ENCODE measurements at places on chromosomes 11 and 22.

DNA sequence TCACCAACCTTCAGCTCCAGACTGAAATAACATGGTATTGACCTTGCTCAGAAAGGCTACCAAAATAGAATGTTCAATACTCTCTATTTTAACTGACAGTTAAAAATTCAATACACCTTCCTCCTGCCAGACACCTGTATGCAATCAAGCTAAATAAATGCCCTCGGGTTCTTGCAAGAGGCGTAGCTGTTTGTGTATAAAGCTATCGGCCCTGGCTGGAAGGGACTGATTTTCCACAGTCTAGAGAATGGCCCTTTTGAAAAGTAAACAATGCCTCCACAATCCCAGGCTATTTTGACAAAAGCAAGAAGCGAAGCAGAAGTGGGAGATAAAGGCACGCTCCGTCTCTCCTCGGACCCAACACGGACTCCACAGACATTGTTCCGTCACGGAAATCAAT lies 791.2 kb downstream of the BRD1 start:
- no peak for DNase-seq

DNA sequence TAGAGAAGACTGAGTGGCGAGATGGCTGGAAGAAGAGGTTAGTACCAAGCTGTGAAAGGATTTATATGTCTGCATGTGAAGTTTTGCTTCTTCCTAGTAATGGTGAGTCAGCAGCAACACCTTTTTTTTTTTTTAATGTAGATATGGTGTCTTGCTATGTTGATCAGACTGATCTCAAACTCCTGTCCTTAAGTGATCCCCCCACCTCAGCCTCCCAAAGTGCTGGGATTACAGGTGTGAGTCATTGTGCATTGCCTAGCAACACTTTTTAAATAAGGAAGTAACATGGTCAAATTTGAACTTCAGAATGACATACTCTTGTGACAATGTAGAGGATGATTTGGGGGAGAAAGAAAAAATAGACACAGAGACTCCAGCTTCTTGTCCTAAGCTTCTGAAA lies 6.5 kb upstream of the CSTPP1 start:
- no peak for DNase-seq

DNA sequence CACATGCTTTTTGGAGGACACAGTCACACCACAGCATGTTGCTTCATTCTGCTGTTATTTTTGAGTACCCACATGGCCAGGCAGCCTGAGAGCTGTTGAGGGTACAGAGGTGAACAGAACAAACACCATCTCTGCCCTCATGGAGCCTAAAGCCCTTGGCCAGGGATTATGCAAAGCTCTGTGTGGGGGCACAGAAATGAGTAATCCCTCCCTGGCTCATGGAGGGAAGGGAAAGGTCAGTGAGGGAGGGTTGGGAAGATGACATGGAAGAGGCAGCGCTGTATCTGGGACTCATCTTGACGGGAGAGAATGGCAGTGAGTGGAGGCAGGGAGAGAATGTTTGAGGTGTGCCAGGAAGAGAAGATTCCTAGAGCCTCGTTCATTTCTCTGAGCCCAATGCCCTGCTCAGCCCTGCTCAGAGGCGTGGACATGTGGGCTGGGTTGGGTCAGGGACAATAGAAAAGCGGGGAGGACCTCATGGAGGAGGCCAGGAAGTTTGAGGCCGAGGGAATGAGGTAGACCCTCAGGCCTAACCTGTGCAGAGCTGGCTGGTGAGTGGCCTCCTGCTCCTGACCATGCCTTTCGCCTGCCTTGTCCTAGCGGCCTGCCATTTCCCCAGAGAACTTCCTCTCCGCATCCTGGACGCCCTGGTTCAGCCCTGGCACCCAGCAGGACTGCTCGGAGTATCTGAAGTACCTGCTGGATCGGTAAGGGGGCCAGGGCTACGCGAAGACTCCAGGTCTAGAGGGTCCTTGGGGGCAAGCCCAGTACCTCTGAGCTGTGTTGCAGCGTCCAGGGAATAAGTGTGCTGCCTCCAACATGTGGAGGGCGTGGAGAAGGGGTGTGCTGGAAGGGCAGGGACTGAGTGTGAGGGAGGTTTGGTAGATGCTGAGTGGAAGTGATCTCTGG lies 19.8 kb downstream of the USP35 start:
- no peak for DNase-seq

DNA sequence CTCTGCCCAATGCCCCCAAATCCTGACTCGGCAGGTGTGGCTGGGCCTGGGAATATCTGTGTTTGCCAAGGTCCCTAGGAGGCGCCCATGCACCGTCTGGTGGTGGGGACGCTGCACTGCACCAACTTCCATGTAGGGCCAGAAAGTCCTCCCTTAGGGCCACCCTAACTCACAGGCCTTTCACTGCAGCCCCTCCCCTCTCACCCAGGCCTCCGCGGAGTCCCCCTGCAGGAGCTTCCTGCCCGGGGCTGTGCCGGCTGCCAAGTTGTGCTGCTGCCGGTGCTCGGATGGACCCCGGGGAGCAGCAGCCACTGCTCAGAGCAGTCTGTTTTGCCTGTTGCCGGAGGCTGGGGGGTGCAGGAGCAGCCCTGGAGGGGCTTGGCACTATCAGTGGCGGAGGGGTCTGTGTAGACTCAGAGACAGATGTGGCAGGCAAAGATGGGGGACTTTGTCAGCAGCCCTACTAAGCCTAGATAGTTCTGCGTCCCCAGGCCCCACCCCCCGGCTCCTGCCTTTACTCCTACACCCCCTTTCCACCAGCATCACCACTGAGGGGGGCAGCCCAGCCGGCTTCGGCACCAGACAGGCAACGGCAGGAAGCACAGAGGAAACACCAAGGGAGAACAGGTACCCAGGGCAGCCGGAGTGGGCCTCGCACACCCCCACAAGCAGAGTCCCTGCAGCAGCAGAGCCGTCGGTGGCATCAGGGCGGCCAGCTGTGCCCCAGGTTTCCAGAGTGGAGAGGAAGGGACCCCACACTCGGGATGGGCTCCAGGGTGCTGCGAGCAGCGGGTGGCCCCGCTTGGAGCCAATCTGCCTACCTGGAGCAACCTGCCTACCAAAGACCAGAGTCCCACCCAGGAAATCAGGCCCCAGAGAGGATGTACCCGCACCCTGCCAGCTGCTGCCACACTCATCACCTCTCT lies 124.3 kb downstream of the TRIM29 start:
- DNase-seq = no peak

GRCh38 chr11:100805506-100806199 lies 118.6 kb downstream of the ARHGAP42 start:
- DNase-seq = no peak

- no peak for DNase-seq
Observed at GRCh38 chr11:35548925-35549561, 23.6 kb upstream of the PAMR1 start.

- DNase-seq = no peak
Observed at GRCh38 chr11:18001191-18001590, 11.7 kb downstream of the SERGEF start.

DNA sequence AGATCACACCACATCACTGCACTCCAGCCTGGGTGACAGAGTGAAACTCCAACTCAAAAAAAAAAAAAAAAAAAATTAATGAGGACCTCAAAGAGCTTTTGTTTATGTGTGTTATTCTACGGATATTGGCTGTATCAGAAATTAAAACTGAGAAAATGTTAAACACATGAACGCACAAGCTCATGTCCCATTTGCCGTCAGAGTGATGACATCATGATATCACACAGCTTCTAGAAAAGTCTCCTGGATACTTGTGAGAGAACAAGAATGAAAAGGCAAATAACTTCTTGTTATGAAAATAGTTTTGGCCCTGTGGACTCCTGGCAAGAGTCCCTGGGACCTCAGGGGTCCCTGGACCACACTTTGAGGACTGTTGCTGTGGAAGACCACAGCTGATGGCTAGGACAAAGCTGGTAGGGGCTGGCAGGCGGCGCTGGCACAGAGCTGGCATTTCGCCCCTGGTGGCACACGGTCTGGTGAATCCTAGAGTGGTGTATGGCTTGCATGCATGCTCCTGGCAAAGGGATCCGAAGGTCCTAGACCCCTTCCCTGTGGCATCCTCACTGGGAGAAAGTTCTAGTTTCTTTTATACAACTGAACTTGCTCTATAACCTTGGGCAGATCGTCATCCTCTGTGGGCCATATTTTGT lies 73.7 kb downstream of the NAT10 start:
- no peak for DNase-seq

GRCh38 chr11:88414981-88415413 lies 77.5 kb upstream of the CTSC start:
- DNase-seq = peak; percentile 62

- DNase-seq = peak; percentile 80
Observed at GRCh38 chr11:61162092-61162941, 1.1 kb upstream of the VPS37C start.

- no peak for DNase-seq
Observed at GRCh38 chr11:129528296-129528695, 152.6 kb downstream of the BARX2 start.

DNA sequence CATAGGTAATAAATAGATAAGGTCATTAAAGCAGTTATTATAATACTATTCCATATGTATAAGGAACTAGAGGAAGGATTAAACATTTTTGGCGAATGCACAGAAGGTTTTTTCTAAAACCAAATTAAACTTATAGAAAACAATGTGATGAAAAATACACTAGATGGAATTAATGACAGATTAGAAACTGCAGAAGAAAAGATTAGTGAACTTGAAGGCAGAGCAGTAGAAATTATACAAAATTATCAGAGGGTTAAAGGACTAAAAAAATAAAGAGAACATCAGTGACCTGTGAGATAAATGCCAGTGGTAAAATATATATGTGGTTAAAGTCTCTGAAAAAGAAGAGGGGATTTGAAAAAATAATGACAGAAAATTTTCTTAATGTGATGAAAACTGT lies 74.0 kb downstream of the IGLL5 start:
- no peak for DNase-seq

GRCh38 chr11:19803506-19803998 lies 90.9 kb downstream of the NAV2 start:
- DNase-seq = no peak

DNA sequence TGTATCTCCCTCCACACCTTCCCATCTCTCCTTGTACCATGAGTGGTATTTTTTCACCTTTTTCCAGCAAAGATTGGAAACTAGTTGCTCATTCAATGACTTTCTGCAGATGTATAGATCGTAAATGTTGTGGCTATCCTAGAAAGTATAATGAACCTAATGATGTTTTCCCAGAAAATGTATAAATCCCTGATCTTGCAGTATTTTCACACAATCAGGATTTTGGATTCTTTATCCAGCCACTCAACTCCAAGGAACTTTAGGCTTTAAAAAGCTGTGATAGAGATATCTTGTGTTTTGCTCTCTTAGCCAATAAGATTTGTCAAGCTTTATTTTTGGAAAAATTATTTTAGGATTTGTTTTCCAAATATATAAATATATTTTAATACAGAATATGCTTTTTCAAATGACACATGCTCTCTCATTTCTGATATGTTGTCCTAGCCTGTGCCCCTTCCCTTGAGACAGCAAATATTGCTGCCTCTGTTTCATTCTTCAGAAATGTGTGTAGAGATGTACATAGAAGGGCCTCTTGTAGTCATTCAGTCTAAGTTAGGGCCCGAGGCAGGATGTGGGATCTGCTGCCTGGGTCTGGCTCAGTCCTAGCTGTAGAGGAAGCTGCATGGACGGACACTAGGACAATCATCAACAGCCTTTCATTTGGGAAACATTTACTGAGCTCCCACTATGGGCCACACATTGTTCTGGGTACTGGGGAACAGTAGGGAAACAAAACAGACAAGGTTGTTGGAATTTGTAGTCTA lies 62.4 kb downstream of the NAV2 start:
- DNase-seq = no peak

DNA sequence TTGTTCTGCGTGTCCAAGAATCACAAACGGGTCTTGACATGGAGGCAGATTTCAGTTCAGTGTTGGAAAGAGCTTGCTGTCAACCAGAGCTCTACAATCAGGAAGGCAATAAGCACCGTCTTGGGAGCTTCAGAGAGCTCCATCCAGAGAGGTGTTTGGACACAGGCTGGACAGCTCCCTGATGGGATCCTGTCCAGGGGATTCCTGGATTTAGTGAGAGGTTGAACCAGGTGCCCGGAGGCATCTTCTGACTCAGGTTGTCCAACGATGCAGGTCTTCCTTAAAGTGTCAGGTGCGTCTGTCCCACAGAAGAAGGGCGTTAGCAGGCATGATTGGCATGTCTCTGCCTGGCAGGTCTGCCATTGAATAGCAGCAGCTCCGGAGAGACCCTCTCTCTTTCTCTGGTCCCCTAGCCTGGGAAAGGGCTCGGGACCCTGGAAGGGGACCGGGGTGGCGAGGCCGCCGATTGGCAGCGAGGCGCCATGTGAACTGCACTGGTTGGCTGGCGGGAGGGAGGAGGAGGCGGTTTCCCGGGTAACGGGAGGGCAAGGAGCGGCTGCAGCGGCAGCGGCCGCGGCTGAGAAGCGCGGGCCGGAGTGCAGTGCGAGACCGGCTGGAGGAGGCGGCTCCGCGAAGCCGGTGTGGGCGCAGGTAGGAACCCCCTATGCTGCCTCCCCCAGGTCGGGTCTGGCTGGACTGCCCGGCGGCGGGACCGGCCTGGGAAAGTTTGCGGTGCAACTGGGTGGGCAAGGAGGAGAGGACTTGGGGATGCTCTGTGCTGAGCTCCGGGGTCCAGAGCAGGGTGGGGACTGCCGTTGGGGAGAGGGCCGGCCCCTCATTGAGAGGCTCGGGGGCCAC lies 104.1 kb upstream of the E2F8 start:
- peak; percentile 84 for DNase-seq

GRCh38 chr11:10511181-10511621 lies 29.8 kb downstream of the RNF141 start:
- DNase-seq = no peak

- no peak for DNase-seq
Observed at GRCh38 chr22:40290516-40290915, 55.8 kb upstream of the ADSL start.

GRCh38 chr22:27695925-27696324 lies 105.6 kb downstream of the MN1 start:
- DNase-seq = no peak

- no peak for DNase-seq
Observed at GRCh38 chr11:35141071-35141470, 2.1 kb downstream of the CD44 start.

- peak; percentile 42 for DNase-seq
Observed at GRCh38 chr22:41596776-41597634, 7.4 kb upstream of the PMM1 start.

DNA sequence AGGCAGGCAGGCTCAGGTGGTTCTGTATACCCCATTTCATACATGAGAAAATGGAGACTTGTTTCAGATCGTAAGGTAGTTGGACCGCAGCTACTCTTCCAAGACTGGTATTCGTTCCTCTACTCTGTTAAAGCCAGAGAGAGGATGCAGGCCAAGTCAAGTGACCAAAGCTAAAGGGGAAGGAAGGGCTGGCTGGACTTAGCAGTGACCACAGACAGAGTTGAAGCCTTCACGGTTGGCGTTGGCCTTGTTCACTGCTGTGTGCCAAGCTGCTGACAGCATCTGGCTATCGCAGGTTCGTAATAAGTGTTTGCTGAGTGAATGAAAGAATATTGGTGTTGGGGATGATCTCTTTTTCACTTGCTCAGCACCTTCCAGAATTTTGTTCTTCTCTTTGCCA lies 64.2 kb downstream of the PTPRJ start:
- DNase-seq = no peak

All from NCI-H1417 (cell line).